ENCODE measurements at places on chromosomes 3 and 15.
A peak's percentile ranks its signal among the peaks of the same experiment; 100 is the strongest.

- no peak for DNase-seq
Observed at GRCh38 chr3:37935756-37936666, 54.6 kb upstream of the VILL start.

- DNase-seq = no peak
Observed at GRCh38 chr15:101159936-101160815, 91.7 kb downstream of the CHSY1 start.

GRCh38 chr3:38454884-38455638 lies 1.4 kb downstream of the ACVR2B start:
- DNase-seq = peak; percentile 59

DNA sequence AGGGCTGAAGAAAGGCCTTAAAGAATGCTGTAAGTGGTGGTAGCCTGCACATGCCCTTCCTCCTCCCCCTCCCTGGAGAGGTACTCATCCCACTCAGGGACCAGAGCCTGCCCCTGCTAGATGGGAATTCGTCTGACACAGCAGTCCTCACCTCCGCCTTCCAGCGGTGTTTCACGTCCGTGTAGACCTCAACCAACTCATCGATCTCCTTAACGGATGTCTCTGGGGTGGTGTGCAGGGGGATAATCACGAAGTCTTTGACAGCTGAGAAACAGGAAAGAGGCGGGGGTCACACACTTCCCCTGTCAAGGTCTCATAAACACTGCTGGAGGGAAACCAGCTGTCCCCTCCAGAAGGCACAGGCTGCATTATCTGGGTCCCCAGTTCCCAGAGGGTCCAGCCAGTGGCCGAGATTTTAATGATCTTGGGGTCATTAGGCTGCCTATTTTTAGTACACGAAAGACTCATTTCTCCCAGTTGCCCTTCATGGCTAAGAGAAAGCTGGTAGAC lies 9.9 kb downstream of the DNASE1L3 start:
- DNase-seq = no peak

- no peak for DNase-seq
Observed at GRCh38 chr3:127745656-127746399, 73.1 kb downstream of the ABTB1 start.

- no peak for DNase-seq
Observed at GRCh38 chr3:59796456-59796855, 746.6 kb upstream of the CFAP20DC start.

DNA sequence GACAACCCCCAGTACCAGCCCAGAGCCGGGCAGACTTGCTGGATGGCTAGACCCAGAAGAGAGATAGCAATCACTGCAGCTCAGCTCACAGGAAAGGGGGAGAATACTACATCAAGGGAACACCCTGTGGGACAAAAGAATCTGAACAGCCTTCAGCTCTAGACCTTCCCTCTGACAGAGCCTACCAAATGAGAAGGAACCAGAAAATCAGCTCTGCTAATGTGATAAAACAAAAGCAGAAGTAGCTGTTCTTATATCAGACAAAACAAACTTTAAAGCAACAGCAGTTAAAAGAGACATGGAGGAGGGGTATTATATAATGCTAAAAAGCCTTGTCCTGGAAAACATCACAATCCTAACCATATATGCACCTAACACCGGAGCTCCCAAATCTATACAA lies 283.3 kb downstream of the KLF13 start:
- DNase-seq = no peak

- DNase-seq = no peak
Observed at GRCh38 chr3:45943207-45943846, at the start of gene CXCR6. CXCR6 (plus strand) TSS chr3:45943464; CDS start chr3:45946482, 3,018 bp downstream.

- no peak for DNase-seq
Observed at GRCh38 chr3:82707035-82707434, 945.6 kb upstream of the GBE1 start.

- no peak for DNase-seq
Observed at GRCh38 chr15:83012076-83012426, 612 bp upstream of the C15orf40 start.

GRCh38 chr3:17901893-17902292 lies 159.5 kb upstream of the TBC1D5 start:
- no peak for DNase-seq

DNA sequence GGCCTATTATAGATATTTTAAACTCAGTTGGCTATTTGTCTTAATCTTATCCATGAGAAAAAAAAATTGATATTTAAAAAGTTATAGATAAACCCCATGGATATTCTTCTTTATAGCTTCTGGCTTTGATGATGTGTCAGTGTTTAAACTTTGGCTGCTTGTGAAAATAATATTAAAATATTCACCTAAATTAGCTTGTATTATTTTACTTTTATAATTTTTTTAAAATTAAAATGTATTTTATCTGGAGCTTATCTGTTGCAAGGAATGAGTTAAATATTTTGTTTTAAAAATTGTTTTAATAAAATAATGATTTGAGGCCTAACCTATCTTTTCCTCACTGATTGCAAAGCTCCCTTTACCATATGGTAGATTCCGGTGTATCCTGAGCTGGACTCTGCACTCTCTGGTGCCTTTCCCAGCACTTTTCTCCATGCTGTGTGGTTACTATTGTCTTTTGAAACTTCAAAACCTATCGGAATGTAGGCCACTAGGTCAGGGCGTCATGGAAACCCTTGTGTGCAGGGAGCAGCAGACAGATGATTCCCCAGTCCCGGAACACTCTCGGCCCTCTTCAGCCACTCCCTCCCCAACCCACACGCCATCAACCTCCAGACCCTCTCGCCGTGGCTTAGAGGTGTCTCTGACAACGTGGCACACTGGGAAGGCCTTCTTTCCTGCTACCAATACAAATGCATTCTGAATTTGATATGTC lies 252.3 kb upstream of the ATP10A start:
- no peak for DNase-seq

- no peak for DNase-seq
Observed at GRCh38 chr15:93332168-93332553, 243.2 kb upstream of the RGMA start.

- no peak for DNase-seq
Observed at GRCh38 chr15:67174446-67174845, 80.0 kb downstream of the AAGAB start.

DNA sequence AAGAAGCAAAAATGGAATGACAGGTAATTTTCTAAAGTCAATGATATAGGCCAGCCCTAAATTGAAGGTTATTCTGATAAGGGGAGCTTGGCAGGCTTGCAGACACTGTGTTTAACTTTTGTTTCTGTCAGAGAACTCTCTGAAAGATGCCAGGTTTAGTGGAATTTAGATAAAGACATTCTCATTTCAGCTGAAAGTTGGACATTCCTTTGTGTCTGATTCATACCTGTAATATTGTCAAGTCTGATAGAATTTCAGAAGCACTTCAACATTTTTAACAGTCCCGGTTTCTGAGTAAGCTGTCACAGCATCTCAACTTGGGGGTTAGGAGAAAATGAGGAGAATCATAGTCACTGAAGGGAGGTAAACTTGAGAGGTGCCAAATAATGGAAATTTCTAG lies 84.0 kb downstream of the DIPK2A start:
- no peak for DNase-seq

- peak; percentile 74 for DNase-seq
Observed at GRCh38 chr3:98329392-98330124, 24.1 kb upstream of the OR5K4 start.

- DNase-seq = peak; percentile 22
Observed at GRCh38 chr3:123757281-123757940, 126.7 kb downstream of the MYLK start.

- DNase-seq = no peak
Observed at GRCh38 chr3:65004795-65005295, 317.0 kb upstream of the ADAMTS9 start.

DNA sequence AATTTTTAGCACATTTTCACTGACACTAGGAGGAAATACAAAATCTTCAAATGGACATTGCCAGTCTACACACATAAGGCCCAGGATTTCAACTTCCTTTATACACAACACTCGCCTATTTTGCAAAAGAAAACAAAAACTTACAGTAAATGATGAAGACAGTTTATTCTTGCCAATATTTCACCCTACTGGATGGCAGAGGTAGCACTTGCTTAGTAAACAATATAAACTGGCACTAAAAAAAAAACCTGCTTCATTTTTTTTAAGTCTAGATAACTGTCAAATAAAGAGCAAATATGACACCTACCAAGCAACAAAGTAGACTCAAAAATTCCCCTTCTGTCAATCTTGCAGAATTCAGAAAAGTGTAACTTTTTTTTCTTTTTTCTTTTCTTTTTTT lies 204.0 kb downstream of the VPS13C start:
- no peak for DNase-seq

- DNase-seq = no peak
Observed at GRCh38 chr3:12239301-12239700, 49.6 kb upstream of the PPARG start.

- no peak for DNase-seq
Observed at GRCh38 chr3:194009019-194009418, 126.9 kb upstream of the HES1 start.

- no peak for DNase-seq
Observed at GRCh38 chr3:9226326-9226725, 23.1 kb downstream of the SRGAP3 start.

DNA sequence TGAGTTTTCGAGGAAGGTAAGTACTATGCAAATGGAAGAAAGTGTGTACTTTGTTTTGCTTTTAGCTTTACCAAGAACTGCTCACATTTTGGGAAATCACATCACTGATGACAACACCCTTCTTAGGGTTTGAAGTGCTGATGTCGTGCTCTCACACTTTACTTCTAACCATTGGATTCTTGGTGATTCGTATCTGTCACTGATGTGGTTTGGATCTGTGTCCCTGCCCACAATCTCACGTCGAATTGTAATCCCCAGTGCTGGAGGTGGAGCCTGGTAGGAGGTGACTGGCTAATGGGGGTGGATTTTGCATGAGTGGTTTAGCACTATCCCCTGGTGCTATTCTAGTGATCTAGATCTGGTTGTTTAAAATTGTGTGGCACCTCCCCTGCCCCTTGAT lies 75.4 kb upstream of the RGMA start:
- DNase-seq = no peak

GRCh38 chr3:195213639-195214315 lies 57.2 kb downstream of the XXYLT1 start:
- no peak for DNase-seq

GRCh38 chr3:151303751-151304150 lies 12.9 kb downstream of the GPR87 start:
- DNase-seq = no peak

- no peak for DNase-seq
Observed at GRCh38 chr3:111862415-111862814, 3.4 kb downstream of the PHLDB2 start.

DNA sequence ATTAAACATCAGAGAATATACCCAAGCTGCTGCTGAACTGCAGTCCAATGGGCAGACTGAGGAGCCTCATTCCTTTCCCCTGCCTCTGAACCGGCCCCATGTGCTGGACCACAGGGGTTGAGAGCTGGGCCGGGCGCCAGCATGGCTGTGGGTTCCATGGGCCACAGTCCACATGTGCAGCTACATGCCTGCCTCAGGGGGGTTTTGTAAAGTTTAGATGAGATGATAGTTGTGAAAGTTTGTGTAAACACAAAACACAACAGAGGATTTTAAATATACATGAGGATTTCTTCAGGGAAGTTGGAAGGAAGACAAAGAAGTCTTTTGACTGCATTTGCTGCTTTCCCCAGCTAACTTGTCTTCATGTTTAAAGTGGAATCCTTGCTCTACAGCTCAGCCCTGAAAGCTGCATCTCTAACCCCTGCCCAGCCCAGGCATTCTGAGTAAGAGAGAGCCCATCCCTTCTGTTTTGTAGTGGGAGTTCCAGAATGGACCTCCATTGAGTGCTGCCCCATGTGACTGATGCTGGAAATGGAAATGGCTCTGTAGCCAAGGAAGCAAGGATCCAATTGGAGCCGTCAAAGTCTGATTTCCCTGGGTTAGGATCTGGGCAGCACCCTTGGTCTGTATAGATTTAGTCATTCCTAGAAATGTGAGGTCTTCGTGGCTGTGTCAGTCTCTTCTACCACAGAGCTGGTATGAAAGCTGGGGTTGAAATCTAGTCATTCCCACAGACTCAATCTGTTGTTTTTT lies 17.5 kb downstream of the SLC12A8 start:
- no peak for DNase-seq

GRCh38 chr3:18144571-18144970 lies 280.6 kb downstream of the SATB1 start:
- no peak for DNase-seq

GRCh38 chr3:100170486-100170885 lies 56.2 kb upstream of the FILIP1L start:
- no peak for DNase-seq

DNA sequence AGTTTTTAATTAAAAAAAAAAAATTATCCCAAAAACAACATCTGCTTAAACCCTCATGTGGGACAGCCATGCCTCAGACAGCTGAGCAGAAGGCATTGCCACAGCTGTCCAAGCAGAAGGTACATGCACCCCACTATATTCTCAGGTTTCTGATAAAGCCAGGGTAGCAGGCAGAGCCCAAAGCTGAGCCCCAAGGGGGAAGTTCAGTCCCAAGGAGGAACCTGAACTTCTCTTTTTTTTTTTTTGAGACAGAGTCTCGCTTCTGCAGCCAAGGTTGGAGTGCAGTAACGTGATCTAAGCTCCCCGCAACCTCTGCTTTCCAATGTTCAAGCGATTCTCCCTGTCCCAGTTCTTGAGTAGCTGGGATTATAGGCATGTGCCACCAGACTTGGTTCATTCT lies 33.2 kb downstream of the MKRN2 start:
- DNase-seq = no peak
